ENCODE measurements at places on chromosomes 12 and 14.

DNA sequence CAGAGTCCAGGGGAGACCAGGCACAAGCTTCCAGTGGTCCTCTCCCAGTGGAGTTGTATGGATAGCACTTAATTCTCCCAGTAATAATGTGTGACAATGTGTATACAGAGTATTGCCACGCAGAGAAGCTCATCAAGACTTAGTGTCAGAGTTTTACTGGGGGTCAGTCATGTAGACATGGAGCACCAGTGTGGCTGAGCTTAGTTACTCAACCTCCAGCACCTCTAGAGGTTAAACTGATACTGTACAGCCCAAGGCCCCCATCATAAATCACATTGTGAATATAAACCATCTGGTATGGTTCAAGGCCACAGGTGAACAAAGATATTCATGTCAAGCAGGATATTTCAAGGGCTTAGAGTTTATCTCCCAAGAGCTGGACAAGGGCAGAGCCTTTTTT is 378.1 kb upstream of the TMPO start:
- no peak for DNase-seq

GRCh38 chr12:50825372-50825838 is 17.3 kb upstream of the TMPRSS12 start:
- DNase-seq: no peak

- no peak for DNase-seq
Observed at GRCh38 chr14:96424109-96424989, 32.4 kb downstream of the AK7 start.

GRCh38 chr14:92783813-92784431 is 10.2 kb upstream of the GOLGA5 start:
- no peak for DNase-seq

DNA sequence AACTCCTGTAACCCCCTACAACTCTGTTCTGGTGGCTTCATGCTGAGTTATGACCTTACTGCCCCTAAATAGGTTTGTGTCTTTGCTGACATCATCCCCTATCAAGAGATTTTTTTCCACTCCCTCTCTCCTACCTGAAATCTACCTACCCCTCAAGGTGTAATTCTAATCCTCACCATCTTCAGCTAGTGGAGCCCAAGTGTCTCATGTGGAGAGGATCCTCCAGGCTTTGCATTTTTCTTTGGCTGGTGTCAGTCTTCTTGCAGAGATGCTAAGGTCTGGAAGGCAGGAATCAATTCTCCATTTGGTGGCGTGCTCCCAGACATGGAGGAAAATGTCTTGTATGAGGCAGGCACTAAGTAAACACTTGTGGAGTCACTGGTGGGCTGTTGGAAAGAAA is 74.8 kb upstream of the PRMT8 start:
- DNase-seq: no peak

- no peak for DNase-seq
Observed at GRCh38 chr12:95002754-95003153, 743 bp downstream of the NDUFA12 start.

DNA sequence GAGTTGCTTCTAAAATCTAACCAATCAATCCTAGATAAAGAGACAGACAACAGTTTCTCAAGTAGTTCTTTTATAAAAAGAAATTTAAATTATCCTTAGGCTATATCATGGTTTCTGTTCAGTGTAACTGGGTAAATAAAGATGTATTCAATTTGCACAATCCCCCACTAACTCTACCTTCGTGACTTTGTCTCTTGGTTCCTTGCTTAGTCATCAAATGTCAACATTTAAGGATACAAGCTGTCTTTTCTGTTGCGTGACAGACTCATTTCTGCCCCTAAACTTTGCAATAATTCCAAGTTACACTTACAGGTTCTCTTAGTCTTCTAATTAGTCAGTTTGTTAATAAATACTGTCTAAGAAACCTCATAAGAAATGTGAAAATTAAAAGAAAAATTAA is 50.6 kb downstream of the SCAF11 start:
- no peak for DNase-seq
